ENCODE measurements at places on chromosomes 3 and 15. TPM values are rescaled to one million over a fixed set of nuclear protein-coding genes. Genes with fewer than 3 reads are reported as not detected.

The TF gene
- 0.93 TPM for total RNA-seq

The BFSP2 gene
- not detected for total RNA-seq

The EPHA6 gene
- total RNA-seq: not detected

The CPA3 gene
- not detected for total RNA-seq

The SEC11A gene
- 111 TPM for total RNA-seq

The GPR160 gene
- 7.2 TPM for total RNA-seq

The AP3B2 gene
- 0.18 TPM for total RNA-seq

The FAM174B gene
- 5.3 TPM for total RNA-seq

The CFAP20DC gene
- 2.7 TPM for total RNA-seq

The SMCO1 gene
- not detected for total RNA-seq

DNA sequence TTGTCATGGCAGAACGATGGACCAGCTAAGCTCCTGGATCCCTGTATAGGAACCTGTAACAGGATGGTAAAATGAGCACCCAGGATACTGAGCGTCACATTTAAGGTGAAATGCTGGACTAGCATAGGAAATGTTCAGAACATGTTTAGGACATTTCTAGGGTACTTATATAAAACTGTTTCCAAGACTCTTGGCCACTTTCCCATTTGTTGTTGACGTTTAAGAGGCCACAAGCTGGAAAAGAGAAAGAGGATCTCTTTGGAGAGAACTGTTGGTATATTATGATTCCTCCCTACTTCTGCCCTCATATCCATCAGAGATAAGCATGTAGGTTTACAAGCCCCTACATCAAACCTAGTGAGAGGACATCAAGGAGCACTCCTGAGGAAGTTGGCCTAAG, 57.5 kb downstream of the SCN11A start:
- DNase-seq: no peak

DNA sequence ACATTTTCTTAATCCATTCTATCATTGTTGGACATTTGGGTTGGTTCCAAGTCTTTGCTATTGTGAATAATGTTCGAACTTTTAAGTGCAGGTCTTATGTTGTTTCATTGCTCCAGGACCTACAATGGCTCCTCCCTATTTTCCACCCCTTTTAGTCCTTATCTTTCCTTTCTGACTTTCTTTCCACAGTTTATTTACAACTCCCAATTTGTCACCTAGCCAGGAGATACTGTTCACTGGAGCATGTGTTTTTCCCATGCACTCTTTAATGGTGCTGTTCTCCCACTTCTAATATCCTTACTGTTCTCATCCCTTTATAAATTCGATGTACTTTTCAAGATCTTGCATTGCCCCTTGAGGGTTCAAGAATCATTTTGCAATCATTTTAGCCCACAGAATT, 290.0 kb downstream of the WDR72 start:
- no peak for DNase-seq

- no peak for DNase-seq
These were observed 67.5 kb upstream of the AKAP13 start for GRCh38 chr15:85312929-85313331.

DNA sequence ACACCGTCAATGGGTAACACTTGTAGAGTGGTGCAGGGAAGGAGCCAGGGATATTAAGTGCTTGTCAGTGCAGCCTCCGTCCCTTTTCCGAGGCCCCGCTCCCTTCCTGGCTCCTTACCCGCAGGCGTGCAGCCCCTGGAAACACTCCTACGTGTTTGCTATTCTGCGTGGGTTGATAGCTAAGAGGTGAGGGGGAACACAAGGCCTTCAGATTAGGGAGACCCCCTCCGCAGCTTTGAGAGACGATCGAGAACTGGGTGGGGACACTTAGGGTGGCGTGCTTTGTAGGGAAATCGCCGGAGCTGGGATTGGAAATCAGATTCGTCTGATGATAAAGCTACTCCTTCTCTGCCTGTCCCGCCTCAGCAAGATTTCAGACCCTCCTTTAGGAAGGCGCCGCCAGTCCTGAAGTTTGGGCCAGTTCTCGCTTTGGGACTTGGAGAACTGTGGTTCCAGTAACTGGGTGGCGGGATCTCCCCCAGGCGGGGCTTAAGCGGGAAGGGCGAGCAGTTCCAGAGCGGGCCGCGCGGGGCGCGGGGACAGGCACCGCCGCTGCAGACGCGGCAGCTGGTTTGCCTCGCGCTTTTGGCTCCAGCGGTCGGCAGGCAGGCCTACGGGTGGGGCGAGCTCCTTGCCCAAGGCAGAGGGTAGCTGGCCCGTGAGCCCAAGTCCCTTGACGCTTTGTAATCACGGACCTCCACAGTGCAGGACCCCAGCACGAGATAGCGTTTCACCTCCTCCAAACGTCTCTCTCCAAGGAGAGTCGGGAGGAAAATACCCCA, 8.0 kb upstream of the FAM107A start:
- DNase-seq: no peak

GRCh38 chr3:111915905-111916304, 56.8 kb downstream of the PHLDB2 start:
- DNase-seq: no peak

- no peak for DNase-seq
These were observed 3.1 kb upstream of the ATP10A start for GRCh38 chr15:25866251-25866650.

GRCh38 chr3:182969277-182969676, 11.1 kb downstream of the DCUN1D1 start:
- DNase-seq: no peak

GRCh38 chr3:99167071-99167470, 265.6 kb upstream of the DCBLD2 start:
- no peak for DNase-seq

DNA sequence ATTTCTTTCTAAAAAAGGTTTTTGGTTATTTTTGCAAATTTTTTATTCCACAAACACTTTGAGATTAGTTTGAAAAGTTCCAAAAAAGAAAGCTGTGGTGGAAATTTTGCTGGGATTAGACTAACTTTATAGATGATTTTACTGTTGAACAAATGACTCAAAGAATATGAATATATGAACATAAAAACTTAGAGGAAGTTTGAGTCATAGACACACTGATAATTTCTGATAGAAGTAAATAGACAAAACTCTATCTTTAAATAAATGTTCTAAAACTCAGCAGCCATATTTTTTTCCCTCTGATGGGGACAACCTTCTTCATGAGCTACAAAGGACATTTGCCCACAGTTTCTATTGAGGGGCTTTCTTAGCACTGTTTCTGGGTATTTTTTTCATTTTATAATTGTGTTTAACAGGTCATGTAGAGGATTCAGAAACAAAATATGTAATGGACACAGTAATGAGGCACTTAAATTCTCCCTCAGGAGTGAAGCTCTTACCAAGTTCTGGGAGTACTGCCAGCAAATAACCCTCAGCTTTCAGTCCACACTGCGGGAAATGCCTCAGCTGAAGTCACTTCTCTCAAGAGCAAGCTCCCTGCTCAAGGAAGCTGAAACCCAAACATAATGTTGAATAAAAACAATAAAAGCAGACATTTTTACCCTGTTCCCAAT, 157.6 kb downstream of the NFKBIZ start:
- no peak for DNase-seq

GRCh38 chr3:194739498-194740284, 54.0 kb downstream of the FAM43A start:
- no peak for DNase-seq
